ENCODE measurements at places on chromosomes 5 and 9.

DNA sequence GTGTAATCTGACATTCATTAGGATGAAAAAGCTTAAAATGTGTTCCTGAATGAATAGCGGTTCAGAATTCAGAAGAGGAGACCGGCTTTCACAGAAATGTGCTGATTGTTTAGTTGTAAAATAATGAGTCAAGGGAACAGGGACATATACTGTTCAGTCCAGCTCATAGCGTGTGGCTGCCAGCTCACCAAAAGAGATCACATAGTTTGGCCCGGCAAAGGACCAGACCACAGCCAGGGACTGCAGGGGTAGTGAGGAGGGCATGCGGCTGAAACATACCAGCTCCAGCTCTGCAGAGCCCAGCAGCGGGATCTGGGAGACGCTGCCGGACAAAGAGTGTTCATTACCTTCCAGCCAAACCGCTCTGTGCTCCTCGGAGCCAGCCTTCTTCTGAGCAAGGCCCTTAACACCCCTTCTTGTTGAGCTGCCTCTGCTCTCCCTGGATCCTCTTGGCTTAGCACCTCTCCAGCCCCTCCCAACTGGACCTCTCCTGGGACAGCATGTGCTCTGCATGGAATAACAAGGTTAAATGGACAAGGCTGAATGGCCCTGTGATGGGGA, 116.8 kb upstream of the CNTLN start:
- no peak for DNase-seq

- no peak for DNase-seq
Measured at GRCh38 chr9:36389590-36389989, 10.5 kb downstream of the RNF38 start.

DNA sequence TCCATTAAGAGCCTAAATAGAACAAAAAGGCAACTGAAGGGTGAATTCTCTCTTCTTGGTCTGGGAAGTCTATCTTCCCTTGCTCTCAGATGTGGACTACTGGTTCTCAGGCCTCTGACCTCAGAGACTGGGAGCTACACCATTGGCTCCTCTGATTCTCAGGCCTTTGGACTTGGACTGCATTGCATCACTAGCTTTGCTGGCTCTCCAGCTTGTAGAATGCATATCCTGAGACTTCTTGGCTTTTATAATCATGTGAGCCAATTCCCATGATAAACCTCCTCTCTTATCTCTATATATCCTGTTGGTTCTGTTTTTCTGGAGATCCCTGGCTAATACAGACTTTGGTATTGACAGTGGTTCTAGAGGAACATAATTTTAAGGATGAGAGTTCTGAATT, 89.8 kb downstream of the PSAT1 start:
- no peak for DNase-seq

GRCh38 chr5:171701100-171701541, 84.5 kb upstream of the SMIM23 start:
- DNase-seq, result no peak

DNA sequence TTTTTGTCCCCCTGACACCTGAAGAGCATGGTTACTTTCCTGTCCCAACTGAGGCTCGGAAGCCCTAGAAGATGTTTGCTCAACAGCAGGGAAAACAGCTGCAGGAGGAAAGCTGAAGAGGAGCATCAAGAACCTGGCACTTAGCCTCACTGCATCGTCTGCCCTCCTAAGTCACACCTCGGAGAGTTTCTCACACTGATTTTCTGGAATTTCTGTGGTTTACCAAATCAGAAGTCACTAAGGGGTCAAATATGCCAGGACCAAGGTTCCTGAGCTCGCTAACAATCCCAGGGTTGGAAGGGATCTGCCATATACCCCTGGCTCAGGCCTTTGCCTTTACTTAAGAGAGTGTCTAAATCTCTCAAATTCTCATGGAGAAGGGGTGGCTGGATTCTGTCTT, 5.3 kb downstream of the IL12B start:
- no peak for DNase-seq

DNA sequence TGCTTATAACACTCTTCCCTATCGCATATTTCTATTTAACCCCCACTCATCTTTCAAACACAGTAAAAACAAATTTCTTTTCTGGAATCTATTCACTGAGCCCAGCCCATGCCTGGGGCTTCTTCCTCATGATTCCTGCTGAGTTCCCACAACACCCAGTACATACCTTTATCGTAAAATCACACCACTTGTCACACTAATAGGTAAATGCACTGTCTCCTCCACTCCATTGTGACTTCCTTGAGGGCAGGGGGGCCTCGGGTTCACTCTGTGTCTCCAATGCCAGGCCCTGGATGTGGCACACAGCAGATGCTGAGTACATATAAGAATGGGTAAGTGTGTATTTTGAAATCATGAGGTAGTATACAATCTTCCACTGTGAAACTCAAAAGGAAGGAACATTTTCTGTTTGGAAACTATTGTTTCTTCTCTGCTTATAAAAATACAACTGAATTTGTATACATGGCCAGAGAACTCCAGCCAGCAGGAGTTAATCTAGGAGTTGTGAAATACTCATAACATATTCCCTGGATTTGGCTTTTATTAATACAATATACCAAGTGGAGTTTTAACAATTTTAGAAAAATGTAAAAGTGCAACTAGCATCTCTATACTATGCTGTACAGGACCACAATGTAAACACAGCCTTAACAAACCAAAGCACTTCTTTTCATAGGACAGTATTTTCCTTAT, 7.2 kb downstream of the PLK2 start:
- no peak for DNase-seq

DNA sequence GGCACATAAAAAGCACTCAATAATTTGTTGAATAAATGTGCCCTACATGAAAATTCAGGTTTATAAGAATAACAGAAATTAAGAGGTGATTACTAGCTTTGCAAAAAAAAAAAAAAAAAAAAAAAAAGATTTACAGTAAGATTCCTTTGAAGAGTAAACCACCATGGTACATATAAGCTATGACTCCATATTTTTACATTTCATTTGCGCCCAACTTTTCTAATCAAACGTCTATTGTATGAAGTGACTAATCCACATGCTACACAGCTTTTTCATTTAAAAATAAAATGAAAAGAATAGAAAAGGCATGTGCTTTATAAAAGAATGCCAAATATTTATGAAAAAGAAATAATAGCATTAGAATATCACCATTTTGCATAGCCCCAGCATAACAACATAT, at the start of gene PLAC8L1:
TSS of gene PLAC8L1 (minus strand) at position 101 of the 400 bp plus-strand sequence. CDS start 1,266 bp downstream, outside the sequence.
- DNase-seq, result no peak

GRCh38 chr9:94808926-94809700, 82.6 kb downstream of the AOPEP start:
- DNase-seq, result no peak

GRCh38 chr5:96861076-96861475, 15.2 kb upstream of the ERAP2 start:
- DNase-seq, result no peak

GRCh38 chr5:132279801-132280200, 14.4 kb upstream of the SLC22A4 start:
- DNase-seq, result no peak

DNA sequence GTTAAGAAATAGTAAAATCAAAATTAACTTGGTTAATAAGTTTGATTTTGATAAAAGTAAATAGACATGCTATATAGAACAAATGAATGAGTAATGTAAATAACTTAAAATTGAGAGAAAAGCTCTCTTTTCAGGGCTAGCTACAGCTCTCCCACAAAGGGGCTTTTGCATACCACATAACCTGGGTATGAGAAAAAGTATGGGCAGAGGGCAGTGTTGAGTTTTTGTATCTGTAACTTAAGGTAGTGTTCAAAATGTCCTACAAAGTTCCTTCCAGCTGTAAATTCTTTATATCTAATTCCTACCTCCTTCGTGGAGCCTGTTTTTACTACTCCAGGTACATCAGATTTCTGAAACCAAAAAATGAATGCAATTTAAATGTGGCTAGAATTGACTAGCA, 18.9 kb upstream of the TTC33 start:
- no peak for DNase-seq

All from activated T-cell treated with anti-CD3 and anti-CD28 coated beads, Interleukin-2, amount 50 U/mL, for 1 hour (primary cell).